ENCODE measurements at places on chromosomes 3 and 15.
A peak's percentile ranks its signal among the peaks of the same experiment; 100 is the strongest.

DNA sequence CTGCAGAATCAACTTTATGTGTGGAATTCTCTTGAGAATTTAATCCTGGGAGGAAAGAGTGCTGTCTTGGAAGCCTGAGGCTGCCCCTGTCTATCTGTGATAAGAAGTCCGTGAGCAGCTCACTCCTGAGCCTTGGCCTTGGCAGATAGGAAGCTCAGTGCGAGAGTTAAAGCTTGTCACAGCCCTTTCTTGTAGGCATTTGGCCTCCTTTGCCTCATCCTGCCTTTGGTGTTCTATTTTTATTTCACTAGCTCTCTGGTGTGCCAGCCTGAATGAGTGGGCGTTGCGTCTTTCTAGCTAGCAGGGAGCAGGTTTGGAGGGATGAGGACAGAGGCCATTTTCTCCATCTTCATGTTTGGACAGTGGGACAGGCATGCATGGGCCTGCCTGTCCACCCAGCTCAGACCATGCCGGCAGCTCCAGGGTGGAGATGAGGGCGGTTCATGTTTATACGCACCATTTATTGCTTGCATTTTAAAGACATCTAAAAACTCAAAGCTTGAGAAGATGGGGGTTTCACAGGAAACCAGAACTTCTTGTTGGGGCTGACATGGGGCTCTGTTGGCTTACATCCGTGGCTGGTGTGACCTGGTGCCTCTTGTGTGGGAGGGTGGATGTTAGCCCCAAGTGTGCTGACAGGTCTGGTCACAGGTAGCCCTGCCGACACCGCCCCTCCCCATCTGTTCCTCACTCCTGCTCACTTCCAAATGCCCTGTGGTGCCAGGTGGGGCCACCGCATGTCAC lies 29.8 kb downstream of the IRAK2 start:
- no peak for DNase-seq

GRCh38 chr3:49906073-49906743 lies 2.5 kb upstream of the MST1R start:
- DNase-seq, result no peak

DNA sequence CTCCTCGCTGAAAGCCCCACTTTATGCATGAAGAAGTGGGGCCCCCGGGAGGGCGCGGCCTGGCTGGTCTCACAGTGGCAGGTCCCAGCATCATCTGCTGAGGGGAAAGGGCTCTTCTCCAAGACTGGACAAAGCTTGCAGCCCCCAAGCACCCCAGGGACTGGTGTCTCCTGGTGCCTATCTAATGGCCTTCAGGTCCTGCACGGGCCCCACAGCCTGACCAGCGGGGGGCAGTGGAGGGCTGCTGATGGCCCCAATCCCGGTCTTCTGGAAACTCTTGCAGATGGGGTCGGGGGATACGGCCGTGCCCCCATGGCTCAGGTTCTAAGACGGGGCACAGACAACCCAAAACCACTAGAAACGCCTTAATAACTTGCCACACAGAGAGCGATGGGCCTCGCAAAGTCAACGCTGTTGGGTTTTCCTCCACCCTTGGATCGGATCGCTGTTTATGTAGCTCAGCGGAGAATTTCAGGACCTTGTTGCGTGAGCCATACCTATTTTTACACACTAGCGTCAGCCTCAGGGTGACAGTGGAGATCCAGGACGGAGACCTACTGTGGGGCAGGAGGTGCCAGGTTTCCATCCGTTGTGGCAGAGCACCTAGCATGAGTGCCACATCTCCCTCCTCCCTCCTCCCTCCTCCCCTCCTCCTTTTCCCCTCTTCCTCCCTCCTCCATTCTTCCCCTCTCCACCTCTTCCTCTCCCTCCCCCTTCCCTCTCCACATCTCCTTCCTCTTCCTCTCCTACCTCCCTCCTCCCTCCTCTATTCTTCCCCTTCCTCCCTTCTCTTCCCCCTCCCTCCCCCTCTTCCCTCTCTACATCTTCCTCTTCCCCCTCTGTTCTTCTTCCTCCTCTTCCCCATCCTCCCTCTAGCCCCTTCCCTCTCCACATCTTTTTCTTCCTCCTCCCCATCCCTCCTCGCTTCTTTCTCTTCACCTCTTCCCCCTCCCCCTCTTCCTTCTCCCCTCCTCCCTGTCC lies 79.3 kb upstream of the ALDH1L1 start:
- peak; percentile 60 for DNase-seq

DNA sequence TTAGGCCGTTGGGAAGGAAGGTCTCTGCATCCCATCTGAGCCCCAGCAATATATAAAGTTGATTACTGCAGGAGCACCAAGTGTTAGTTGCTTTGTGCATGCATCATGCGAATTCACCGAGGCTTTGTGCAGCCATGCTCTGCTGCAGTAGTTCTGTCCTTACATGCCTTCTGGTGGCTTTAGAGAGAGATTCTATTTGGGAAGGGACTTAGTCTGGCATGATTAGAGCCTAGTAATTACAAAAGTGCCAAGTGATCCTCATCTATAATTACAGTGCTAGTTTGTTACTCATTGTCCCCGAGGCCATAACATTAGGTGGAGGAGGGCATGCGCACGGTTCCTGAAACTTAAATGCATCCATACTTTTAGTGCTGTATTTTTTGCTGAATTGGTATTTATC lies 353.6 kb downstream of the CNTN4 start:
- no peak for DNase-seq

DNA sequence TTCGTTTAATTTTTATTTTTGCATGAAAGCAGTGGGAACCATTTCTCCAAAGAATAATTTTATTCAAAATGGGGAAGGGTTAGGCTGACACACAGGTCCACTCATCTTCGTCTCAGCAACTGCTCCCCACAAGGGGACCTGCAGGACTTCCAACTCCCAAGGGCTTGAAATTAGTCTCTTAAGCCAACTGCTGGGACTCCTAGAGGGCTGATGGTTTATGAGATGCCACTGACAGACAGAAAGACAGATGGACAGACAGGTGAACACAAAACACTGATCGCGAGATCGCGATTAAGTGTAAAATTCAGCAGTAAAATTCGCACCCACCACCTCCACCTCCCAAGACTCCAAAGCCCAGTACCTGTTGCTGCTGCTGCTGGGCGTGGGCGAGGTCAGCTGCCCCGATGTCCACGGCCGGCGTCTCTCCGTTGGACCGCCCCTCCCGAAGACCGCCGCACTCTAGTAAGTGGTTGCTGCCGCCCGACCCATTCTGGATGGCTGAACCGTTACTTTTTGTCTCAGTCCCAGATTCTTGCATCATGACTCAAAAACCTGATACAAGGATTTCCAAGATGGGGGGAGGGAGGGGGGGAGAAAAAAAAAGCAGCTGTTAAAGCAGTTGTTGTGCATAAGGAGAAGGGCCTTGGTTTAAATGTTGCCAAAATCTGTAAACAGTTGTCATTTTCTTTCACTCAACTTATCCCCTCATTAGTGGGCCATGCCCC lies 385.5 kb downstream of the FOXP1 start:
- no peak for DNase-seq

GRCh38 chr3:51429138-51429537 lies 38.1 kb downstream of the RBM15B start:
- no peak for DNase-seq

GRCh38 chr15:60416484-60416883 lies 18.7 kb upstream of the ANXA2 start:
- DNase-seq, result no peak

DNA sequence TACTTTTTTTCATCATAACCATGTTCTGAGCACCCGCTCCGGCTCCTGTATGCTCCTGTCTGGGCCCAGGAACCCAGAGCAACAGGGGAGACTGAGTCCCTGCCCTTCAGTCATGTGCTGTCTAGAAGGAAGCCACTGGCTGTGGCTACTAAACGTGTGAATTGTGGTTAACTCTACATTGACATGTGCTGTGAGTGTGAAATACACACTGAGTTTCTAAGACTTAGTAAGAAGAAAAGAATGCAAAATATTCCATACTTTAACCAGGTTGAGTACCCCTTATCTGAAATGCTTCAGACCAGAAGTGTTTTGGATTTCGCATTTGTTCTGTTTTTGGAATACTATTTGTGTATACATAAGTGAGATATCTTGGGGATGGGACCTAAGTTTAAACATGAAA lies 42.8 kb upstream of the CGNL1 start:
- no peak for DNase-seq

GRCh38 chr15:31147456-31147855 lies 45.9 kb upstream of the TRPM1 start:
- peak; percentile 35 for DNase-seq

DNA sequence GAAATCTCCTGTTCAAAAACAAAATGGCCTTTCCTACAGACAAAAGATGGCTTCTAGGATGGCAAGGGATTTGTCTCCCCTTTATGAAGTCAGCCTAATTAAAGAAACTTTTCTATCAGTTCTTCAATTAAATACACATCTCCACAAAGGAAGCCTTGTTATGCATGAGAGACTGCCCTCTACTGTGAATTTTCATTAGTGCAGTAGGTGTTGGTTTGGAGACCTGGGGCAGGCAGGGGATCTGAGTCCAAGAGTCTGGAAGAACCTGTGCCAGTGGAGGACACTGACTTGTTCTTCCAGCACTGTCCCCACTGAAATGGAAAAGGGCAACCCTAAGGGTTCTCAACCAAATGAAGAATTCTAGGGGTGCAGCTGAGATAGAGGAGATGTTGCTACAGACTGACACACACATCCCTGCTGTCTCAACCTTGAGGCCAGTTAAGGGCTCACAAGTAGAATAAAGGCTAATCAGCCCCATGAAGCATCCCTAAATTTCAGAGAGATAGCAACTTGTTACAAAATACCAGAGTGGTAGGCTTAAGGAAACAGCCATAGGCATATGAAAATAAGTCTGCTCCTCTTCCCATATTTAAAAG lies 174.0 kb upstream of the PRICKLE2 start:
- peak; percentile 59 for DNase-seq

DNA sequence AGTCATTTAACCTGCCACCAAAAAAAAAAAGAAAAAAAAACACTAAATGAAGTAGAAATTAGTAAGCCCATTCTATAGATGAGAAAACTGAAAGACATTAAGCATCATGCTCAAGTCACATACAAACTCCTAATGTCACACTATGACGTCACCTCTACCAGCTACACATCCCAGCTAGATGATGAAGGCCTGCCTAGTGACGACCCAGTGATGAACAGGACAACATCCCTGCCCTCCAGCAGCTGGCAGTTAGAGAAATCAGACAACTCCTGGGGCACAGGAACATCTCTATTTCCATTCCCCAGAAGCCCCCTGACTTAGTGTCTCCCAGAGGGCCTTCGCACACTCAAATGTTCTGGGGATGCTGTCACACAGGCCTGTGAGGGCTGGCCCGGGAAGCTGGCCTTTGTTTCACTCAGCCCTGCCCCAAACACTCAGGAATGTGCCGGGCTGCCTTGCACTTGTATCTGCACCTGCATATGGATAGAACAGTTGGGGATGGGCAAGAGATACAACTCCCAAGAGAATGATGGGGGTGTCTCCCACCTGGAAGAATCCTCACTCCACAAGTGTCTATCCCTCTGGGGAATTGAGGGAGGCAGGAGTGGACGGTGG lies 7.0 kb upstream of the HAPLN3 start:
- no peak for DNase-seq

GRCh38 chr3:57577801-57578200 lies 19.3 kb downstream of the ARF4 start:
- no peak for DNase-seq

DNA sequence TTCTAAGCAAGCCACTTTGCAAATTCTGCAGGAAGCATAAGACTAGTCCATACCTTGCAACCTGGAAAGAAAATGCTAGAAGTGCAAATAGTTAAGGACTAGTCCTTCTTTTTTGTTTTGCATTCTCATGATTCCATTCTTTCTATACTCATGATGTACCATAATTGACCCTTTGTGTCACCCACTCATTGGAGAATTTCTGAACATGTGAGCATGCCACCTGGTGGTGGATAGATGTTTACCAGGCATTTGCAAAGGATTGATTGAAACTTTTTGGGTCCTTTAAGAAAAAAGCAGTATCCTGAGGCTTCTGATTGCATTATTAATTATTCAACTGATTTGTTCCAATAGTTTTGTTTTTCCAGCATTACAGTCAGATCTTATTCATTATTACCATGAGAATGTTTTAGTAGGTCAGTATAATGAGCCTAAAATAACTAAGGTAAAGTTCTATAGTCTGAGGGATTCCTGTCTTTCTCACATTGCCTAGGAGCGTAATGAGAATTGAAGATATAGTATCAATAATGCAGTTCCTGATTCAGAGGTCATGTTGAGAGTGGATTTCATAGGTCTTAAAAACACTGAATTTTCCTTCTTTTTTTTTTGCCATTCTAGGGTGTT lies 20.2 kb upstream of the DIPK2A start:
- DNase-seq, result peak; percentile 51

- no peak for DNase-seq
Observed at GRCh38 chr3:186798239-186798874, 7.9 kb downstream of the RFC4 start.

DNA sequence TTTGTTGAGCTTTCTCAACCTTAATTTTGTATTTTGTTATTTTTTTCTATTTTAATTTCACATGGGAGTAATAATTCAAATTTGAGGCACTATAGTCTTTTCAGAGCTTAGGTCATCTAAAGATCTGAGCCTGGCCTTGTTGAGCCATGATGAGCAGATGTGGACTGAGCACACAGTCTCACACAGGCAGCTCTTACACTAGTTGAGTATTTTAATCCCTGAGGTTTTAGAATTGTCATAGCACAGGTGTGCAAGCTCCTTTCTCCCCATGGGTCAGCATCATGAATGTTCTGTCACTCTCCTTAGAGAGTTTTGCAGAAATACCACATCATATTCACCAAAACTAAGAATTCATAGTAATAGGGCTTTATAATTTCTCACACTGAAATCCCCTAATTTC lies 4.9 kb downstream of the ZBTB38 start:
- no peak for DNase-seq

DNA sequence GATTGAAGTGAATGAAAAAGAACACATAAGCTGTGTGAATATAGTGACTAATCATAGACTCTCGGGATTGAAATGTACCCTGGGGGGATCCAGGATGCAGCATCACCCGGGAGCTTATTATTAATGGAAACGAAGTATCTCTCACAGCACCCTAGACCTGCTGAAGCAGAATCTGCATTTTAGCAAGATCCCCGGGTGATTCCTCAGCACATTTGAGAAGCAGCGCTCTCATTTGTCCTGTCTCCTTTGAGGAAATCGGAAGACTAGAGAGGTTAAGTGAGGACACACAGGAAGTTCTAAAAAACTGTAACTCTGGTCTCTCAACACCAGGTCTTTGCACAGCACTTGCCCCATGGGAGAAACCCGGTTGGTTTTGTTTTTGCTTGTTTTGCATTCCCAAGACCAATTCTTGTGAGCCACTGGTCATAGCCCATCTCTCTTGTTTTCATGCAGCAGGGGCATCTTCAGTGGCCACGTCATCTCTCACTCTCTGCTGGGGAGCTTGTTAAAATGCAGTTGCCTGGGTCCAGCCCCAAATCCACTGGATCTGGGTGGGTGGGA lies 30.2 kb downstream of the ZNF710 start:
- DNase-seq, result peak; percentile 51

GRCh38 chr3:81484520-81484919 lies 276.9 kb downstream of the GBE1 start:
- no peak for DNase-seq
